ENCODE measurements at places on chromosomes 4 and X.

- no peak for DNase-seq
These were observed 121.2 kb upstream of the NAP1L5 start for GRCh38 chr4:88818631-88819470.

DNA sequence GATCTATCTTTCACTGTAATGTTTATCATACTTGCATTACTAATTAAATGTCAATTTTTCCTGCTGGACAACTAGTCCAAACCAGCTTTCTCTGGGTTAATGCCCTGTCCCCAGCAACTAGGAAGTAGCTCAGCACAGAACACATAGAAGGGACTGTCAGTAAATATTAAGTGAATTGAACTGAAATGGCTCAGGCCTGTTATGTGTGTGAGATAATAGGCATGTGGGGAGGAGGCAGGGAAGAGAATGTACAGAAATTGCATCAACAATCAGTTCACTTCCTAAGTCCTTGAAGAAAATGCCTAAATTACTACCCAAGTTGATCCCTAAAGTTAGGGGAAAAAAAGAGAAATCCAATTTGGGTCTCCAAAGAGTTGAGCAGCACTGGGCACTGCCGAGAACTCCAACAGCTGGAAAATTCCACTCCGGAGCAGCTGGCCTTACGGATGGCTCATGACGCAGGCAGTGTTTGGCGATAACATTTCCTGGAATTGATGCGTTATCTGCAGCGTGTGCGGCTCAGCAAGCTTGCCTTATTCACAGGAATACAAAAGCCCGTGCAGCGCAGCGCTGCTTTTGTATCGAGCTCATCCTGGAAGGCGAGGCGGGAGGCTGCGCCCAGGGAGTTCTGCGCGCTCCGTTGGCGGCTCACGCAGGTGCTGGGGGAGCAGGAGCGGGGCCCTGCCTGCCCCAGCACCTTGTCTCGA, 297.3 kb upstream of the LCORL start:
- no peak for DNase-seq

DNA sequence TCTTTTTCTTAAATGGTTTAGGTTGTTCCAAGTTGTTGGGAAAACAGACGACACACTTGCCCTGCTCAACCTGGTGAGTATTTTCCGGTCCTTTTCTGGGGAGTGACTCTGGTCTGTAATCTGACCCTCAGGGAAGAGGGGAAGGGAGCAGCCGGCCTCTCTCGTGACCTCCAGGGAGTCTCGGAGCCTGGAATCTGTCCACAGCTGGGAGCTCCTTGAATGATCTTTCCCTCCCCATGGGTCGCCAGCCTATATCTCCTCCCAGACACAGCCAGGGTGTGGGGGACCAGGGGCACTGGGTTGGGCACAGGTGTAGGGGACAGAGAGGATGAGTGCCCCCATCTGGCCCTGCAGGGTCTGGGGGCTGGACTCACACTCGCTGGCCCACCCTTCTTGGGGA, 18.9 kb downstream of the TMEM175 start:
- DNase-seq = peak; percentile 7

DNA sequence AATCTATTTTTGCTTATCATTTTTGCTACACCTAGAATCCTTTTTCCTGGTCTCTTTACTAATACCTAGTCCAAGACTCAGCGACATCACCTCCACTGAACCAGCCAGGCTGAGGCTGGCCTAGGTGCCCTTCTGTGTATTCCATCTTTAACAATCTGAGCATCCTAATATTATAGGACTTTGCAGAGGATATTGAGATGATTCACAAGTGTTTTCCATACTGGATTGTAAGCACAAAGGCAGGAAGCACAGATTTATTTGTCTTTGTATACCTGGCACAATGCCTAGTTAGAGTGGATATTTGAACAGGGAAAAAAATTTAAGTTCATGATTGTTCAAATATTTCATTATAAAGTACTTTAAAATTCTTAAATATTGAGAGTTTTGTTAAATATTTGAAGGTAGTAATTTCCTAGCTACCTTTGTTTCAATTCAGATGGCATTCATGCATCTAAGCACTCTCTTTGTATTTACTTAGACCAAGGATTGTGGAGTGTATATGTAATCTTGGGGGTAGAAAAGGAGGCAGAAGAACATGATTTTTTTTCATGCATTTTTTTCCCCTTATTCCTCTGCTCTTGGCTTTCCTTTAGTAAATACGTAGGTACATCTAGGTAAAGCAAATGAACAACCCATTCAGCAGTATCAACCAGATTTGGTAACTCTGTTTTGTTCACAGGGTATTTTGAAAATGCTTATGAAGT, 18.4 kb downstream of the SMARCA5 start:
- no peak for DNase-seq

- no peak for DNase-seq
These were observed 58.1 kb downstream of the FAM114A1 start for GRCh38 chr4:38925492-38926413.

GRCh38 chrX:77786365-77786680, 307 bp upstream of the ATRX start:
- DNase-seq = no peak

DNA sequence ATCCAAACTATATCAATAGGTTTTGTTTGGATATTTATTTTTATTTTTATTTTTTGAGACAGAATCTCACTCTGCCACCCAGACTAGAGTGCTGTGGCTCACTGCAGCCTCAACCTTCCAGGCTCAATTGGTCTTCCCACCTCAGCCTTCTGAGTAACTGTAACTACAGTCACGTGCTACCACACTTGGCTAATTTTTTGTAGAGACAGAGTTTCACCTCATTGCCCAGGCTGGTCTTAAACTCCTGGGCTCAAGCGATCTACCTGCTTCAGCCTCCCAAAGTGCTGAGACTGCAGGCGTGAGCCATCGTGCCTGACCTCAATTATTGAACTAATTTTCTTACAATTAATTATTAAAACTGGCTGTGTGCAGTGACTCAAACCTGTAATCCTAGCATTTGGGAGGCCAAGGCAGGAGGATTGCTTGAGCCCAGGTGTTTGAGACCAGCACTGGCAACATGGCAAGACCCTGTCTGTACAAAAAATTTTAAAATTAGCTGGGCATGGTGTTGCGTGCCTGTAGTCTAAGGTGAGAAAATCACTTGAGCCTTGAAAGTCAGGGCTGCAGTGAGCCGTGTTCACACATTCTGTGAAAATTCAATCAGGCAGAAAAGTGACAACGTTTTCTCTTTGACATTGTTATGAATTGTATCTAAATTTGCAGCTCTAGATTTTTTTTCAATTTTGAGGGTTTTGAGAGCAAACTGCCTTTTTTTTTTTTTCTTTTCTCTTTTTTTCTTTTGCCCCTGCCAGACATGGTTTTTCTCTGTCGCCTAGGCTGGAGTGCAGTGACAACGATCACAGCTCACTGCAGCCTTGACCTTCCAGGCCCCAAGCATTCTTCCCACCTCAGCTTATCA, 66.0 kb downstream of the UBE2K start:
- DNase-seq = no peak

DNA sequence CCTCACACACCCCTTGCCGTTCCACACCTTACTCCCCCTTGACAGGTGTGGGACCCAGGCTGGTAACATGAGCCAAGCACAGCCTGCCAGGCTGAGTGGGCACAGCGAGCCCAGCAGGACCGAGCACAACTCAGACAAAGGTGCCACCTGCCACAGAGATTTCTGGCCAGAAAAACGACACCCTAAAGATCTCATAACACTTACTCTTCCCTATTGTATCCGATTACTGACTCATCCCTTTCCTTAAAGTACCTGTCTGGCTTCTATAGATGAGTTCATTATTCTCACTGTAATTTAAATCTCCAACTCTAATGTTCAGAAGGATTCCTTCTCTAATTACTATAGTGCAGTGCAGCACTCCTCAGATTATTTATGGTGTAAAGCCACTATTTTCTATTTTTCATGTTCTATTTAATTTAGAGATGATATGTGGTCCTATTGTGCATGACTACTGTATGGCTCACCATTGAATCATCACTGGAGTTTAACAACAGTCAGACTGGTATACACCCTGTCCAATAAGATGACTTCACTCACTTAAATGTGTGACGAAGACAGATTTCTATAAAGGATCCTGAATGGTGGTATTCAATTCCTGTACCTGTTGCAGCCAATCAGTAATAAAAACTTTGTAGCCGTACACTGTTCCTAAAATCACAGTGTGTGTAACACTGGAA, 7.6 kb upstream of the SYTL5 start:
- DNase-seq = no peak
